ENCODE measurements at places on chromosomes 5 and 9. TPM values are rescaled to one million over a fixed set of nuclear protein-coding genes. Genes with fewer than 3 reads are reported as not detected.

- DNase-seq, result no peak
These were observed 10.4 kb upstream of the RXRA start for GRCh38 chr9:134315716-134316448.

Gene FABP6
- total RNA-seq, result 5.7 TPM

- DNase-seq, result no peak
These were observed 423.6 kb downstream of the IRX1 start for GRCh38 chr5:4019009-4019769.

Gene POU5F2
- 0.57 TPM for total RNA-seq

Gene WNT8A
- total RNA-seq, result not detected

Gene PCDHGA2
- total RNA-seq, result 0.15 TPM

Gene PLAC8L1
- 0.83 TPM for total RNA-seq

Gene ZDHHC11
- 3.6 TPM for total RNA-seq

DNA sequence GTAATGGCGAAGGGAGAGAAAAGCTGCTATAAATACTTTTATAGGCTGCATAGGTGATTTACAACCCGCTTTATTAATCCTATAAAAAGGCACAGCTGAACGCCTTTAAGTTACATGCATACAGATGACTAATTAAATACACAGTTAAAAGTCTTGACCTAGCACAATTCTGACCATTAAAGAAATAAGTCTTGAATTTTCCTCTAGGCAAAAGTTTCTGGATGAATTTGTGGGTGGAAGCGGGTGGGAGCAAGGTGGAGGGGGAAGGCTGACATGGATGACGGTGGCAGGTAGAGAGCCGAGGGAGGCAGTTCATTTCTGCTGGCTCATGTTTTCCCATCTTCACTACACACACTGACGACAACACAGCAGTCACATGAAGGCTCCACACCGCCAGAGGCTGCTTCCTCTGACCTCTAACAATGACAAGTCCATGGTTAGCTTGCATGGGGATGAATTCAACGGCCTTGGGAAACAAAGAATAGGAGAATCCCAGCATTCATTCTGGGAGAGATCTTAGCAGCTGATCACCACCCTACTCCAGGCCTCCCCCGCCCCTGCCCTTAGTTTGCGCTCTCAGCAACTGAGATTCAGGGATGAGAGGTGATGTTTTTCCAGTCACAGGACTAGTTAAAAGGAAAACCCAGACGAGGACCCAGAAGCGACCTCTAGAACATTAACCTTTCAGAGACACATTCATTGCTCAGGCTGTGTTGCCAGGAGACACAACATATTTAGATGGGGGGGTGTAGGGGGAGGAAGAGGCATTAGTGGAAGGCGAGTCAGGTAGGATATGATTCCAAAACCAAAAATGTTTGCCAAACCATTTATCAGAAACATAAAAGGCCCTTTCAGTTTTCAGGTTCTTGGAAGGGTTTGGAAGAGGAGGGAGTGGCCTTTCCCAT, 329.3 kb downstream of the PIK3R1 start:
- no peak for DNase-seq

Gene SPAG8
- 0.65 TPM for total RNA-seq

DNA sequence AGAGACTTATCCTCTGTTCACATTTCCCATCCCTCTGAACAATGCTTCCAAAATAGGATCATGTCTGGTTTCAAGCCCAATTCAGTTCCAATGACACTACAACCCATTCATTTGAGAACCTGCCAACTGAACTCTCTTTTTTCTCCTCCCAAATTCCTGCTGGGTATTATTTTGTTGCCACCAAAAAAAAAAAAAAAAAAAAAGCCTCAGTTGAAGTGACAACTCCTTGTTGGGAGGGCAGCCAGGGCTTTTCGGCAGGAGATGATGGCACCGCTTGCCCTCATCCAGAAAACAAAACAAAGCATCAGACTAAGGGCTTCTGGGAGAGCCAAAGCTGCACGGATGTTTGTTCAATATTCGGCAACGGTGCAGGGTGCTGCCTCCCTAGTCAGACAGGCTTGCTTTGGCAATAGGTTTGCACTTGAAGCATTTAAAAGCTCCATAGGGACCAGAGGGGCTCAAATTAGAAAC, 30.6 kb upstream of the TRIM32 start:
- DNase-seq, result no peak

Gene MYMK
- total RNA-seq, result not detected

Gene EIF4E1B
- not detected for total RNA-seq

Gene C5
- 0.45 TPM for total RNA-seq

Gene ZNF462
- 20.6 TPM for total RNA-seq

GRCh38 chr9:70340572-70340971, 73.9 kb downstream of the KLF9 start:
- no peak for DNase-seq

DNA sequence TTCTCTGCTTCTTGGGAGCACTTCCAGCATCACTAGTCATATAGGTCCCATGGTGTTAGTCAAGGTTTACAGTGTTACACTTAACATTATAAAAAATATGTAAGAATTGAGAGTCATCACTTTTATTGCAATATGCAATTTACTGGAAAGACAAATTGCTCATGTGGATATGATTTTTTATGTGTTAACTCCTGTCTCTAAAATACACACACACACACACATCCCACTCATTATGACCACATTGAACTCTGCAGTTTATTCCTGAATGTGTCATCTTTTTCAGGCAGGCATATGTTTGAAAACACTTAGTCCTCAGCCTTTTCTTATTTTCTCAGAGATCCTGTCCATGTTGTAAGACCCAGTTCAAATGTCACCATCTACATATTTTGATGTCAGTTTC, 148.5 kb upstream of the MRPS30 start:
- DNase-seq, result no peak

DNA sequence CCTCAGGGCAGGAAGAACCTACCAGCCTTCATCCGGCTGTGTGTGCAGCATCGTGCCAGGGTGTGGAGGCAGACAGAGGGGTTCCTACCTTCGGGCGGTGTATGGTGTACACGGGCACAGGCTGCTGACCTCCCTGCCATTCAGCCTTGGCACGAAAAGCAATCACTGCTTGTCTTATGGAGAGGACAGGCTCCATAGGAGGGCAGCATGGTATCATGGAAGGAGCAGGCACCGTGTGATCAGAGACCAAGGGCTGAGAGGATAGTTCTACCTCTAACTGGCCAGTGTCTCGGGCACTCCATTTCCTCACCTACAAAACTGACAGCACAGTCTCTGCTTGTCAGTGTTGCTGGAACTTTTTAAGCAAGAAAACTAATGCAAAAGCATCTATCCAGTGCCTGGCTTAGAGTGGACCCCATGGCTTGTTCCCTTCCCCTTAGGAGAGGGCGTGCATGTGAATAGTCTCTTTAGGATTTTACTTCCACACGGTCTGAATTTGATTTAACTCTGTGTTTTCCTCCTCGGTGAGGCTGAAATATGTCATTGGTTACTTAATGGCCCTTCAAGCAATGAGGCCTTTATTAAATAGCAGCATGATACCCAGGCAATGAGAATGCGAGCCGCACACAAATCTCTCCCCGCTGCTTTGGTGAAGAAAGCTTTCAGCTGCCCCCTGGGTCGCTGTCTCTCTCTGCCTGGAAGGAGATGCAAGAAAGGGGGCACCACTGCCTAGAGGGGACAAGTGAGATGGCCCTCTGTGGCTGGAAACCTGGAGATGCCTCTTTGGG, 22.2 kb downstream of the TTLL11 start:
- DNase-seq, result no peak

DNA sequence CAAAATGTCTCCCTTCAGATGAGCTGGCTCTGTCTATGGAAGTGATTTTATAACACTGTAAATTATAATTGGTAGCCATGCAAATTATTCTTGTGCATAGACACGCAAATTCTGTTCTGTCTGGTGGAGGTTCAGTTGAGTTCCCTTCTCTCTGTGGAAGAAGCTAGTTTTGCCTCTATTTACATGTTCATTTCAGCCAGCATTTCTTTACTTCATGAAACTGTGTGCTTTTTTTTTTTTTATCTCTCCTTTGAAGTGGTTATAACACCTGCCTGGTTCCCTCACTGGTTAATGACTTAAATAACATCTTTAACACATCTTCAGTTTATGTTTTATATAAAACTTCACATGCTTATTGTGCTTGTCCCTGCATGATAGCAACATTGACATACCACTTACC, 149.4 kb upstream of the FBXL7 start:
- DNase-seq, result no peak

- no peak for DNase-seq
These were observed 72.3 kb downstream of the HCN1 start for GRCh38 chr5:45623832-45624231.

Gene CDC20B
- total RNA-seq, result not detected

DNA sequence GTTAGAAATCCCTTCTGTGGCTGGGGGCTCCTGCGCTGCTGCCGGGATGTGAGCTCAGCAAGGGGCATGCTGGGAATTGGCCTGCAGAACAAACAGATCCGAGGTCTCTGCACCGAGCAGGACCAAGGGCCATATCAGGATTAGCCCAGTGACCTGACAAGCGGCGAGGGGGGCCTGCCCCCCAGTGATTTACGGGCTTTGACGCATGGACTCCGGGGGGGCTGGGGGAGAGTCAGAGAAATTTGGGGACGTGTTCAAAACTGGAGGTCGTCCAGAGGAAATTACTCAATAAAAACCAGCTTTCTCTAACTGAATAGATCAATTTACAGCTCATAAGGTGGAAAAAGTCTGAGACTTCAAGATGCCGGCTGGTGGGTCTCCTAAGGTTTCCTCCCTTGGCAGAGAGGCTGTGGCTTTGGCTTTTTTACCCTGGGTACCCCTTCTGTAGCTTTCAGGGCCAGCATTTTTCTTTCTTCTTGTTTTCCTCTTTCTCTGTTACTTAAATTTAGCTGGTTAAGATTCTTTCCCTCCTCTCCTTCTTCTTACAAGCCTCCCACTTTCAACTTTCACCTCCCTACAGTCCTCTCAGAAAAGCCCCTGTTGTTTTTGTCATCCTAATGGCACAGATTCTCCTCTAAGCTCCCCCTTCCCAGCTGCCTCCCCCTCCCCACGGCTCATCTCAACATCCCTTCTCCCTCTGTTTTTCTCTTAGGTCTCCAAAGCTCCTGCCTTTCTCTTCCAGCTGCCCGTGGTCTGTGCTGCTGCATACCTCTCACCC, 551.0 kb downstream of the CCDC171 start:
- DNase-seq, result no peak

Gene RMRP
- total RNA-seq, result 3,813 TPM

GRCh38 chr5:122053181-122054109, 24.6 kb downstream of the LOX start:
- DNase-seq, result no peak

GRCh38 chr9:113588242-113588810, 124.8 kb downstream of the RGS3 start:
- no peak for DNase-seq

DNA sequence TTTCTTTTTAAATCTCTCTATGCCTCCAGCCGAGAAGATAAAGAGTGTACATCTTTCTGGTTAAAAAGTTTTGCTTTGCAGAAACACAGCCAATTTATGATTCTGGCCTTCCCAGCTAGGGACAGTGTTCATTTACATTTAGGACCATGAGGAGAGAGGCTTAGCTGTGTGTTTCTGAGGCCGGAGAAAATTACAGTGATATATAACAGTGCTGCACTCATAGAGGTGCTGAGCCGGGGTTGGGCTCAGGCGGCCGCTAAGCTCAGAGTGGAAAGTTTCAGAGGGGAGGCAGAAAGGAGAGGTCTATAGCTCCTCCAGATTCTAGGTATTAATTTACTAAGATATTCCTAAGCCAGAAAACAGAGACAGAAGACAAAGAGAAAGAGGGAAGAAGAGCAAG, 37.0 kb upstream of the LCP2 start:
- no peak for DNase-seq

- DNase-seq, result peak; percentile 46
These were observed 88.9 kb downstream of the LIFR start for GRCh38 chr5:38467353-38468040.

GRCh38 chr5:112436144-112436543, 17.1 kb upstream of the EPB41L4A start:
- no peak for DNase-seq

- DNase-seq, result no peak
These were observed 14.5 kb downstream of the PCDH1 start for GRCh38 chr5:141863569-141864178.

All from Daoy (cell line).